Bone marrow (tissue), 2 donors: ENCODE measurements at places on chromosomes 2 and 18.

DNA sequence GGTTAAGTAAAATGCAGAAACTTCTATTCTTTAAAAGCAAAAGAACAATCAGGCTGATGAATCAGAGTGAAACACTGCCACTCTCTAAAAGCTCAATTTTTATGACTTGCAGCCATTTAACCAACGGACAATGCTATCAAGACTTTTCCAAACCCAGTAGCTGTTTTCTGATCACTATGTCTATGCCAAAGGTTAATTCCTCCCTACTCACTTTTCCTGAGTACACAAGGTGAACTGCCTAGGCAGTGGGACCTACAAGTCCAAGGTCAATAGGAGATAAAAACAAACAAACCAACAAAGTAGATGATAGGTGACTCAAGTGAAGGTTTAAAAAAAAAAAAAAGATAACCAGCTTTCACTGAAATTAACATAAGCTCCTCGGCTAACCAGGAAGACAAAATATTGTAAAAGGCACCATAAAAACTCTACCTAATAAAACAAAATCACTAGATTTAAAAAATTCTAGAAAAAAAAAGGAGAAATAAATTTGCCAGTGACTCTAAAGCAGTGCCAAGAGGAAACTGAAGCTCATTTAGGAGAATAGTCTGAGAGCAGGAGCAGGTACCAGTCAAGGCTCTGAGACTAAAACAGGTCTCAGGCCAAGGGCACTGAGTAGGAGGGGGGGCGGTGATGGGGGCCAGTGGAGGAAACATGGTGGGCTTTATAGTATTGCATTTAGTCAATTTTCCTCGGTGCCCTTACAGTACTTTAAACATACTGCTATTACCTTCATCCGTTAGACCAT is 134.1 kb upstream of the DLGAP1 start:
- no peak for DNase-seq

GRCh38 chr2:207283356-207283755 is 117.6 kb upstream of the KLF7 start:
- peak; percentile 9 for DNase-seq

DNA sequence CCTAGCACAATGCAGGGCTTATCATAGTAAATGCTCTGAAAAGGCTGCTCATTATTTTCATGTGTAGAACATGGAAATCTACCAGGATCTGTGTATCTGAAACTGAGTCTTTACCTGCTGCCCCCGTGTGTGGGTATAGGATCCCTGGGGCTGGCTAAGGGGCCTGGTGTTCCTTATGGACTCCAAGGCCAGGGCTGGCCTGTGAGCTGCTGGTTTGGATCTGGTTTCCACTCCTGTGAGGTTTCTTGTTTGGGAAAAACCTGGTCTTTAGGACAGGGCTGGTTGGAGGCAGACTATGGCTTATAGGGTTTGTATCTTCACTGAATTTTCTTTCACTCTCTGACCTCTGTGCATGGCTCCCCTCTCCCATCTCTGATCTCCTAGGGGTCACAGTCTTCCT is 80.8 kb downstream of the DYSF start:
- DNase-seq: no peak

DNA sequence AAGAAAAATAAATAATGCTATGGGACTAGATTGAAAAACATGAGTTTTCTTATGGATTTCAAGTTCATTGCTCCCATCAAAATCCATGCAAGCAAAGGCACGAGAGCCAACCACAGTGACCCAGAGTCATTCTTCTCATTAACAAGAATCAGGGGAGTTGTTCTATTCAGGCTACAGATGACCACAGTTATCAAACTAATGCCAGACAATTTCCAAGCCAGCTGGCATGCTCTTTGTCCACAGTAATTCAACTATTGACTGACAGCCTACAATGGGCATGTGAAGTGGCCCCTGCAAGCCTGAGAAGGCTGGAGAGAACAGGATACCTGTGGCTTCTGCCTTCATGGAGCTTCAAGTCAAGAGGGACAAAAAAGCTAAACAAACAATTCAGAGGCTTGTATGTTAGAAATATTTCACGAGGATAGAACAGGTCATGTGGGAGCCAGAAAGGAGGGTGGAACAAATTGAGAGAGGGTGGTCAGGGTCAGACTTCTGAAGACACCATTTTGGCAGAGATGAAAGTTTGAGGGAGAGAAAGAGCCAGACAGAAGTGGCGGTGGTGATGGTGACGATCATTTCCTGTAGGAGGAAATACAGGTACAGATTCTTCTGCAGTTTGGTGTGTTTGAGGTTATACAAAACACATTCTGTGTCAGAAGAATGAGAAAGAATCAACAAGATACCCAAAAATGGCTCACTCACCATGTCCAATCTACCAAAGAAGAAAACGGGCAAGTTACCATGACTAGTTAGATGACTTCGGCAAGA is 732.4 kb downstream of the RNF144A start:
- DNase-seq: no peak

DNA sequence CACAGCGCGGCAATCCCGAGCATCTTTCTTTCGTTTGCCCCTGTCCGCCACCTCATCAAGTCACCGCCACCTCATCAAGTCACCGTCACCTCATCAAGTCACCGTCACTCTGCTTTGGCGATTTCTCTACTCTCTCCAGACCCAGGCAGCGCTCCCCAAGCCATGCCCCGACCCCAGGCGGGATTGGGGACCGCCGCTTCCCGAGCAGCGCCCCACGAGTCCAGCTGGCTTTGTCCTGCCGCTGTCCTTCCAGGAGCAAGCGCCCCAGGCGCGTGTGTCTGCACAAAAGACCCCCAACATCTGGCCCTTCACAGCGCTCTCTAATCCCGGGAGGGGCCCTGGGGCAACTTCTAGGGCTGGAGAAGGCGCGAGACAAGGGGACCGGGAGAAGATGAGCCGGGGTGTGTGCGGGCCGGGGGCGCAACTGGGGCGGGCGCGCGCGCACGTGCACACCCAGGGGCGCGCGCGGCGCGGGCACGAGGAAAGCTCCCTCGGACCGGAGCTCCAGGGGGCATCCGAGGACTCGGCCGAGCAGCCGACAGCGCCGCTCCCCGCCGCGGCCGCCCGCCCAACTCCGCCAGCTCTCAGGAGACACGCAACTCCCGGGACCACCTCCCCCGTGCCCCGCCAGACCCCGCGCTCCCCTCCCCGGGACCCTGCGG is 633 bp upstream of the RNF152 start:
- DNase-seq: no peak

DNA sequence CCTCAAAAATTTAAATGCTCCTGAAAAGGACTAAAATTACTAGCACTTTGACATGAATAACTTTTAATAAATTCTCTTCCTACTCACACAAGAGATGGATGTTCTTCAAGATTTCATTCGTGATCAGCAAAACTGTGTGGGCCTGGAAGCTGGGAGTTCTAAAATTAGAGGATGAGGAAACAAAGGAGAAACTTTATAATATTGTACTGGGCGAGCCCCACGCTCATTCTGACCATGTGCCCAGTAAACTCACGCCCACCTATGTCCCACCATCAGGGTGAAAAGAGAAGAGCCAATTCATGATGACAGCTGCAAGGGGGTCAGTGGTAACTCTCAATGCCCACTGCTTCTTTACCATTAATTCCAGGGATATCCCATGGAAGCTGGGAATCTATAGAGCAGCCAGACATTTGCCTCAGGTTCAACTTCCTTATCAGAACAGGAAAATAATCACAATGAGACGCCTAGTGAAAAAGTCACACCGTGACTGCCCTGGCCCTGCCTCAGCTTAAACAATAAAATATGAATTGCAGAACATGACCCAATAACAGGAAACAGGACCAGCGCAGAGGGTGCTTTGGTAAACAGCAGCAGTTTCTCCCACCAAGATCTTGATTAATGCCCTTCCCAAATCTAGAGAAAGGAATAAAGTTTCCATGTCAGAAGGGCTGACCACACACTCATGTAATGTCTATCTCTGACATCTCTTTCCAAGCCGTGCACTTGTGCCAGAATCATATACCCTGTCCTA is 438.6 kb downstream of the TXNL1 start:
- DNase-seq: no peak
